ENCODE measurements at places on chromosomes 3 and 15. TPM values are rescaled to one million over a fixed set of nuclear protein-coding genes. Genes with fewer than 3 reads are reported as not detected.

- H3K4me1 ChIP-seq, result peaks cover 24% of the 10 kb centered on the region
- H3K27me3 ChIP-seq, result no peaks in the 10 kb centered on the region
- no peaks in the 10 kb centered on the region for H3K36me3 ChIP-seq
- DNase-seq, result no peak
- no peak overlapping the region for H3K27ac ChIP-seq
These were observed 93.4 kb downstream of the RBMS3 start for GRCh38 chr3:29374226-29374625.

- H3K36me3 ChIP-seq, result no peaks in the 10 kb centered on the region
- no peak overlapping the region for H3K4me3 ChIP-seq
- H3K27ac ChIP-seq, result no peak overlapping the region
- DNase-seq, result no peak
These were observed 71.2 kb downstream of the OTOL1 start for GRCh38 chr3:161567577-161568361.

DNA sequence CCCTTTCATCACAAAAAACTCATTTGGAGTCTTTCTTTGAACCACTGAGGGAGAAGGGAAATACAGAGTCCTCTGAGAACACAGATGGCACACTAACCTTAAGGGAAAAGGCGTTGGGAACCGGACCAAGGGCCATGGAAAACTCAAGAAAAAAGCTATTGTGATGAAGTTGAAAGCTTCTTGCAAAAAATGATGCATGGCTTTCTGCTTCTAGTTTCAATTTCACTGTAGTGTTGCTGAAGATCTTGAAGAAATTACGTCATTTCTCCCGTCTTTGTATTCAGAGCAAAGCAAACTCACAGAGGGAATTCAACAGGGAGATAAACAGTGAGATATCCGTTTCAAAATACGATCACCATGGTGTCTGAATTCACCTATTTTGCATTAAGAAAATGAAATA, 642.3 kb upstream of the ADAMTS9 start:
- no peaks in the 10 kb centered on the region for H3K36me3 ChIP-seq
- H3K27me3 ChIP-seq, result no peaks in the 10 kb centered on the region
- no peak for DNase-seq

Gene SCAMP5
- 6.6 TPM for total RNA-seq

All from vagina (tissue), 2 donors.